NCI-H2227 treated with DMSO at 0.1 percent for 48 hours (cell line): ENCODE measurements at places on chromosomes 1 and 21.

GRCh38 chr1:234926559-234927311 is 201.9 kb downstream of the TOMM20 start:
- no peak for DNase-seq

DNA sequence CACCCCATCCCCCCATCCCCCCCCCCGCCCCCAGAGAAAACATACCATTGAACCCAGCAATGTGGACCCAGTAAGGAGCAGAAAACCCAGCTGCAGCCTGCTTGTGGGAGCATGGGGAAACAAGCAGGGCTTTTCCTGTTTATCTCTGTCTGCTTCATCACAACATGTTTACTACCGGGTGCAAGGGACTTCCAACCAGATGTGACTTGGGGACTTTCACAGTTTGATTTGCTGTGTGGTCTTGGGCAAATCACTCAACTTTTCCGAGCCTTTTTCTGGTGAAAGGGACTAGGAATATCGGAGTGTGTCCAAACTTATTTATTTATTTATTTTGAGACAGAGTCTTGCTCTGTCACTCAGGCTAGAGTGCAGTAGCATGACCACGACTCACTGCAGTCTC is 3.2 kb downstream of the TMCC2 start:
- no peak for DNase-seq

- no peak for DNase-seq
These were observed 261.5 kb downstream of the NFIA start for GRCh38 chr1:61343734-61344420.

- DNase-seq, result no peak
These were observed 148.7 kb downstream of the PLA2G4A start for GRCh38 chr1:186977266-186977957.

- DNase-seq, result no peak
These were observed 4.9 kb upstream of the TNFRSF1B start for GRCh38 chr1:12161662-12162458.

- peak; percentile 43 for DNase-seq
These were observed 152.2 kb downstream of the CLEC20A start for GRCh38 chr1:178344513-178345091.

- no peak for DNase-seq
These were observed 219.9 kb downstream of the KCTD3 start for GRCh38 chr1:215786997-215787396.

- no peak for DNase-seq
These were observed 130.3 kb downstream of the GLIS1 start for GRCh38 chr1:53608676-53609075.
